Mesenchymal stem cell (in vitro differentiated cells and primary cell): ENCODE measurements at places on chromosomes 2 and 18.

GRCh38 chr18:48785736-48786454, 164.9 kb downstream of the SMAD7 start:
- peaks cover 35% of the 10 kb centered on the region for H3K36me3 ChIP-seq
- peak overlapping the region; percentile 90 for H3K27ac ChIP-seq
- H3K4me1 ChIP-seq = peaks cover 50% of the 10 kb centered on the region
- no peak overlapping the region for H3K4me3 ChIP-seq
- H3K27me3 ChIP-seq = no peaks in the 10 kb centered on the region

DNA sequence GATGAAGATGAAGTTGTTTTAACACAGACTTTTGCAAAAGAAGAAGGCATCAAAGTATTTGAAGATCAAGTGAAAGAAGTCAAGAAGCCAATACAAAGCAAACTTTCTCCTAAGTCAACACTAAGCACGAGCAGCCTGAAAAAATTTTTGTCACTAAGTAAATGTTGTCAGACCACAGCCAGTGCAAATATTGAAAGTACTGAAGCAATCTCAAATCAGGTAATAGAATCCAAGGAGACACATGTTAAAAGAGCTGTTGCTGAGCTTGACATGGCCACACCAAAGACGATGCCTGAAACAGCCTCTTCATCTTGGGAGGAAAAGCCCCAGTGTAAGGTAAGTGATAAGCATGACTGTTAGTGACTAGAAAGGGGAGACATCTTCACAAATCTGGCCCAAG, 75.1 kb downstream of the FSIP2 start:
- DNase-seq = no peak
- H3K36me3 ChIP-seq = no peaks in the 10 kb centered on the region
- H3K4me3 ChIP-seq = no peak overlapping the region
- no peak overlapping the region for H3K27ac ChIP-seq
- no peaks in the 10 kb centered on the region for H3K4me1 ChIP-seq

- no peak for DNase-seq
- no peaks in the 10 kb centered on the region for H3K36me3 ChIP-seq
Measured at GRCh38 chr2:238793306-238793705, 54.6 kb upstream of the TWIST2 start.

- H3K27ac ChIP-seq = no peak overlapping the region
- peak; percentile 36 for DNase-seq
- H3K4me1 ChIP-seq = peaks cover 6% of the 10 kb centered on the region
- H3K4me3 ChIP-seq = no peak overlapping the region
Measured at GRCh38 chr2:67649331-67650261, 252.5 kb downstream of the ETAA1 start.

DNA sequence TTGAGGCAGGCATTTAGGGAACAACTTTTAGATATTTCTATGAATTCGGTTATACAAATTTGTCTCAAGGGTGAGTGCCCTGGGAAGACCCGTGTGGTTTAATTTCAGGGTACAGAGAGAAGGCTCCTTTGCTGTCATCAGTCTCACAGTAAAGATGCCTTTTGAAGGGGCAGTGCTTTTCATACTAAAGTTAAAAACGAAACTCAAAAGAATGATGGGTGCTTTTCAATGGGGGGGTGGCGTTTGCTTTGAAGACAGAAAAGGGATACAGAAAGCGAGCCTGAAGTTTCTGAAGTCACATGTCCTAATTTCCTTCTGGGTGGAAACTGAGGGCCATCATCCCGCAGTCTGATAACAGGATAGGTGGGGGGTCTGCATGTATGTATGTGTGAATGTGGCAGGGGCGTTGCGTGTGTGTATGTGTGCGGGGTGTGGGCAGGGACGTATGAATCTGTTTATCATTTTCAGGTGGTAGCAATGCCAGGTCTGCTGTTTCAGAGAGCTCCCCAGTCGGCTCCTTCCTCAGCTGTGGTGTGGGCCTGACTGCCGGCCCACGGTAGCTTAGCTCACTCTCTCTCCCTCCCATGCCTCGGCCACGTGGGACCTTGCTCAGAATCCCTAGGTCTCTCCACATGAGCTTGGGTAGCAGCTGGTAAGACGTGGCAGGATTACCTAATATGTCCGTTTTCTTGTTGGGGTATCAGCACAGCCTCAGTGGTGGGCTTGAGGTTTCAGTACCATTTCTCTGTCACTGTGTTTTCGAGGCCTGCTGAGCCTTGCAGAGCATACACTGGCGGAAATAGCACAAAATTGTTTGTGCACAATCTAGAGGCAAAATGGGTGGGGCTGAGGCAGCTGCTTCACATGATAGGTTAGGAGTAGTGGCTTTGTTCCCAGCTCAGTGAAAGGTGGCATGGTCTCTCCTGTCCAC, 32.7 kb downstream of the ARHGAP25 start:
- H3K27me3 ChIP-seq = no peaks in the 10 kb centered on the region
- H3K4me3 ChIP-seq = no peak overlapping the region
- no peaks in the 10 kb centered on the region for H3K4me1 ChIP-seq
- no peaks in the 10 kb centered on the region for H3K36me3 ChIP-seq
- DNase-seq = no peak

GRCh38 chr2:122595065-122595464, 839.6 kb downstream of the TSN start:
- no peaks in the 10 kb centered on the region for H3K36me3 ChIP-seq
- no peaks in the 10 kb centered on the region for H3K27me3 ChIP-seq
- H3K27ac ChIP-seq = no peak overlapping the region
- DNase-seq = no peak
- H3K4me3 ChIP-seq = no peak overlapping the region

DNA sequence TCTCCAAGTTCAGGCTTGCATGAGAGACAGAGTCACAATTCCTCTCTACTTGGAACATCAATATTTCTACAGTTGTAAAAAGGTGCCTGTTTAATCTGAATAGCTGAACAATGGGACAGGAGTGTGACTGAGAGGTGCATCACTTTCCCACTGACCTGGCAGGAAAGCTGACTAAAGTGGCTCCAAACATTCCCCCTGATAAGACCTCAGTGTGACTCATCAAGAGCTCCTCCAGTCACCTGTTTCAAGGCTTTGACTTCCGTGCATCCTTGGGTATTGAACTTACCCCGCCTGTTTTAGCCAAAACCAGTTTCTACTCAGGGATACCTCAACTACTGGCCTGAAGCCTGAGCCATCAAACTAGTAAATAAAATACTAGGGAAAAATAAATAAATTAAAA, 453.9 kb upstream of the DDX18 start:
- H3K36me3 ChIP-seq = no peaks in the 10 kb centered on the region
- no peak for DNase-seq
- H3K27ac ChIP-seq = no peak overlapping the region
- no peaks in the 10 kb centered on the region for H3K4me1 ChIP-seq
- H3K4me3 ChIP-seq = no peak overlapping the region
- no peaks in the 10 kb centered on the region for H3K27me3 ChIP-seq

- no peak overlapping the region for H3K4me3 ChIP-seq
- no peak overlapping the region for H3K27ac ChIP-seq
- DNase-seq = no peak
- H3K27me3 ChIP-seq = no peaks in the 10 kb centered on the region
Measured at GRCh38 chr2:223971-224760, 39.7 kb downstream of the SH3YL1 start.

- H3K27ac ChIP-seq = no peak overlapping the region
- H3K27me3 ChIP-seq = no peaks in the 10 kb centered on the region
- DNase-seq = peak; percentile 65
- peaks cover 5% of the 10 kb centered on the region for H3K36me3 ChIP-seq
- H3K4me3 ChIP-seq = peak overlapping the region; percentile 96
Measured at GRCh38 chr2:27407798-27408491, 1.4 kb downstream of the PPM1G start.

DNA sequence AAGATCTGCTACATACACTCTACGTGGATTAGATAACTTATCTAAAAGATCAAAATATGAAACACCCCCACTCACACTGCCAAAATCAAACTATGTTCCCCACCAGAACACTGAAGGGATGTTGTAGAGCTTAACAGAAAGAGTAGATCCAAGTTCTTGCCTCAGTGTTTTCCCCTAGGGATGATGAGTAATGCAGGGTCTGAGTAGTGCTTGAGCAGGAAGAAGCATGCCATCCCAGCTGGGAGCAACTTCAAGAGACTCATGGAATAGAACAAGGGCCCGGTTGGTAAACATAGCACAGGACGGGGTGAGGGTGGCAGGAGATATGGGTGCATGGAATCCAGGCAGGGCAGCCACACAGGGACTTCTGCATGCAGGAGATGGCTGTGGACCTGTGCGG, 74.3 kb downstream of the SNTG2 start:
- H3K27me3 ChIP-seq = no peaks in the 10 kb centered on the region
- no peaks in the 10 kb centered on the region for H3K4me1 ChIP-seq
- no peak overlapping the region for H3K4me3 ChIP-seq
- DNase-seq = no peak

DNA sequence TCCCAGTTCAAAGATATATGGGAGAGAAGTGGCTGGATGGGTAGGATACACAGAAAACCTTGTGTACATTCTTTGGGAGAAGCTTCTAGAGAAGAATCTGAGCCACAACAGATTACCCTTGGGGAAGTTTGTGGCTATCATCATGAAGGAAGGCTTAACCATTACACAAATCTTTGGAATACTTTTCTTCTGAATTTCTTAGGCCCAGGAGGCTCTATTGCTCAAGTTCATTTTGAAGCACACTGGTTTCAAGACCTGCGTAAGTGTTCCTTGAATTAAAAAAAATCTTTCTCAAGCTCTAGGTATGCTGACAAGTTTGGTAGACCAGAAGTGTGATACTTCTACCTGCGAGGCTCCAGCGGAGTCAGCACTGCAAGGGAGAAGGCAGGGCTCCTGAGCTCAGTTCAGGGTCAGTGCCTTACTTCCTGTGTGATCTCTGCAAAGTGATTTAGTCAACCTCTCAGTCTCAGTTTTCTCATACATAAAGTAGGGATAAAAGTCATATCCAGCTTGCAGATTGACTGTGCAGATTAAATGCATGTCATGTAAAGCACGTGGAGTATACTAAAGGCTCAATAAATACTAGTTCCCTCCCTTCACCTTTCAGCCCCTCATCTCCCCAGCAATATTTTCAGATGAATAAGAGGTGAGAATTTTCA, 438.6 kb downstream of the DLGAP1 start:
- H3K27ac ChIP-seq = no peak overlapping the region
- H3K4me1 ChIP-seq = no peaks in the 10 kb centered on the region
- no peak overlapping the region for H3K4me3 ChIP-seq

- H3K27ac ChIP-seq = no peak overlapping the region
- H3K4me3 ChIP-seq = no peak overlapping the region
- peaks cover 11% of the 10 kb centered on the region for H3K27me3 ChIP-seq
Measured at GRCh38 chr2:68745006-68745405, 10.4 kb downstream of the ARHGAP25 start.

DNA sequence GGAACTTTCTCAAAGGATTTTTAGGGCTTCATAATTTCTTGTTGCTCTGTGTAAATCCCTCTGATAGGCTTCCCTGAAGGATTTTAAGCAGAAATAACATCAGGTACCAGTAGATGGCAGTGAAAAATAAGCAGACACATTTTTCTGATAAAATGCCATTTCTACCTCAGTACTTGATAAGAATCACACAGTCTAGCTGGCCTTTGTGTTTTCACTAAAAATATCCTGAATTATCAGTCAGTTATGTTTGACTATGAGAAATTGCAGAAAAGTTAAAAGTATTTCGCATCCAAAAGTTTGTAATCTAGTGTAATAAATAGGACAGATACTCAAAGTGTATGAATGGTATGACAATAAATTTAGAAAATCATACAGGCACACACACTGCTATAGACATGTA, 68.7 kb downstream of the DNAJC10 start:
- H3K4me3 ChIP-seq = no peak overlapping the region
- no peaks in the 10 kb centered on the region for H3K27me3 ChIP-seq
- peak; percentile 60 for DNase-seq
- H3K36me3 ChIP-seq = peaks cover 15% of the 10 kb centered on the region
- H3K4me1 ChIP-seq = no peaks in the 10 kb centered on the region

DNA sequence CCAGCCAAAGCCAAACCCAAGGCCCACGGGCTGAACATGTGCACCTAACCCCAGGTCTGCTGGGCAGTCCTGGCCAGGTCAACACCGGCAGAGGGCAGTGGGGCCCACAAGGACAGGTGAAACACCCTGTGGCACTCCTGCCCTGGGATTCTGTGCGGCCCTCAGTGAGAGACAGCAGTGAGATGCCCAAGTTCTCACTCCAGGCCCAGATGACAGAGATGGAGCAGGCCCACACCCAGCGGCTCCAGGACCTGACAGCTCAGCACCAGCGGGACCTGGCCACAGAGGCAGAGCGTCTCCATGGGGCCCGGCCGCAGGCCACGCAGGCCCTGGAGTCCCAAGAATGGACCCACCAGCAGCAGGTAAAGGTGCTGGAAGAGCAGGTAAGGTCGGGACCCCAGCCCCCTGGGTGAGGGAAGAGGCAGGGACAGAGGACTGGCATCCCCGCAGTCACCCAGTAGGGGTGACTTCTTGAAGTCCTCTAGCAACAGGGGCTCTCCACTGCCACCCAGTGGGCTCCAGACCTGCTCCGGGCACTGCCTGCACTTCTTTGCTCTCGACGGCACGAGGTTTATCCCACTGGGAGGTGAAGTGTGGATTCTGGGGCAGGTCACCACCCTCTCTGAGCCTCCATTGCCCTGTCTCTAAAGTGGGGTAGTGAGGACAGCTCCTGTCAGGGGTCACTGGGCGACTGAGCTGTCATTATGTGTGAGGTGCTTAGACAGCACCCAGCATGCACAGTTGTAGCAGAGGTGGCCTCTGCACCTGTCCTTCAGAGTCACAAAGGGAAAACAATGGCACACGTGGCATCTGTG, 8.8 kb upstream of the SNED1 start:
- H3K4me3 ChIP-seq = no peak overlapping the region
- H3K27me3 ChIP-seq = no peaks in the 10 kb centered on the region
- no peaks in the 10 kb centered on the region for H3K36me3 ChIP-seq
- peaks cover 28% of the 10 kb centered on the region for H3K4me1 ChIP-seq
- peak; percentile 44 for DNase-seq

DNA sequence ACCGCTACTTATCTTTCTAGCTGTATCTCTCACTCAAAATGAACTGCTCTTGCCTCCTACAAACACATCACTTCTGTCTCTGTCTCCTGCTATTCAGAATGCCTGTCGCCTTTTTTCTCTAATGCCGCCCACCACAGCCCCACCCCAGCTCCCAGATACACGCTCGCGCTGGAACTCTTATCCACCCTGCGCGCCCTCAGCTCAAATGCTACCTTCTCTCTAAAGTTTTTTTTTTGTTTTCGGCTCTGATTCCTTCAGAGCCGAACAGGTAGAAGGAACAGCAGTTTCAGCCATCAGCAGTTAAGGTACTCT, 3.9 kb upstream of the SOS1 start:
- H3K36me3 ChIP-seq = no peaks in the 10 kb centered on the region
- H3K27me3 ChIP-seq = no peaks in the 10 kb centered on the region
- no peak for DNase-seq

DNA sequence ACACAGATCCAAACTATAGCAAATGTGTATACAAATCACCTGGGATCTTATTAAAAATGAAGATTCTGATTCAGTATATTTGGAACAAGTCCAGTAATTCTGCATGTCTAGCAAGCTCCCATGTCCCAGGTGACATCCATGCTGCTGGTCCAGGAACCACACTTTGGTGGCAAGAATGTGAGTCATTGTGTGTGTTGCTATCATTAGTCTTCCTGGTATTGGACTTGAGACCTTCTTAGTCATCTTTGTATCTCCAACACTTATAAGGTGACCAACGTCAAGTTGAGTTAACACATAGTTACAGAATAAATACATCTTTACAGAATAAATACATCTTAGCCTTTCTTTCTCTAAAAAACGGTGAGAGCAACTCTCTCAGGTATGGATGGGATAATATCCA, 107.9 kb upstream of the NDUFV2 start:
- DNase-seq = no peak
- no peak overlapping the region for H3K27ac ChIP-seq
- no peaks in the 10 kb centered on the region for H3K36me3 ChIP-seq
